T-helper 2 cell treated with Interferon-gamma antibody and Interleukin-4, amounts not matched to agents 5 μg/mL and 100 μg/mL, for 36 hours (primary cell): ENCODE measurements at places on chromosomes 12 and 14.

DNA sequence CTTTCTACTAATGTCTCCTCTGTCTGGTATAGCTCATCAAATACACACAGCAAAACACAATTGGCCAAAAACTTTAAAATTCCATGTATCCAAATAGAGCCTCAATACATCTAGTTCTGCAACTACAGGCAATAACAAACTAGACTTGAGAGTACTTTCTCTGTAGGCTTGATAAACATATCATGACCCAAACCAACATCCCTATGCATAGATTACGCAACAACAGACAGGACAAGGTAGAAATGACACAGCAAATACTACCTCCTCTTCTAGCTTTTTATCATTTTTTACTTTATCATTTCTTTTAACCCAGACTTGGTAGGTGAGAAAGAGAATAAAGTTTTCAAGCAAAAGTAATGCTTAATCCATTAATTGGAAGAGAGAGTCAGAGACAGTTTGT lies 41.8 kb downstream of the EML5 start:
- DNase-seq: no peak

DNA sequence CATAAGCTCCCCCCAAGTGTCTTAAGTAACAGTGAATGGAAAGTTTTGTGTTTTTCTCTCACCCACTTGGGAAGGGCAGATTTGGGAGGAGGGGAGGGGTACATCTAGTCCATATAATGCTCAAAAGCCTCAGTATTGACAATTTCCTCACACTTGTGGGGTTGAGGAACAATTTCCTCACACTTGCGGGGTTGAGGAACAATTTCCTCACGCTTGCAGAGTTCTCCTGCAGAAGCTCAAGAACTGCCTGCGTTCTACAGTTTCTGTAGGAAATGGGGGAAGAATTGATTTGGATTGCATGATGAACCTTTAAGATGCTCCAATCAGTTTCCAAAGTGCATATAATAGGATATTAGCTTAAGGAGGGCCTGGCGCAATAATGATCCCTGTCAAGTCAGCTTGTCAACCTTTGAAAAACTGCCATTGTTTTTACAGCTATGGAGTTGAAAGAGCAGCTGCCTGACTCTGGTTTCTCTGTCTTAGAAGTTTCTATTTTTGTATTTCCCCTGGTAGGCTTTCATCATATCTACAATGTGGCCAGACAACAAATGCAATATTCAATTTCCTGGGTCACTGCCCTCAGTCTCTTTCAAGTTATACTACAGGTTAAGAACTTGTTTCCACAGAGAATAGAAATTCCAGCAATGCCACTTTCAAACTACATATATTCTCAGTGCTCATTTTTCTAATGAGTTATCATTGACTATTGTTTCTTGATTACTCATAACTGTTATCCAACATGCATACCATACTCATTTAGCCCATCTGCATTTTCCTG lies 66.5 kb downstream of the PLEKHG7 start:
- DNase-seq: no peak

DNA sequence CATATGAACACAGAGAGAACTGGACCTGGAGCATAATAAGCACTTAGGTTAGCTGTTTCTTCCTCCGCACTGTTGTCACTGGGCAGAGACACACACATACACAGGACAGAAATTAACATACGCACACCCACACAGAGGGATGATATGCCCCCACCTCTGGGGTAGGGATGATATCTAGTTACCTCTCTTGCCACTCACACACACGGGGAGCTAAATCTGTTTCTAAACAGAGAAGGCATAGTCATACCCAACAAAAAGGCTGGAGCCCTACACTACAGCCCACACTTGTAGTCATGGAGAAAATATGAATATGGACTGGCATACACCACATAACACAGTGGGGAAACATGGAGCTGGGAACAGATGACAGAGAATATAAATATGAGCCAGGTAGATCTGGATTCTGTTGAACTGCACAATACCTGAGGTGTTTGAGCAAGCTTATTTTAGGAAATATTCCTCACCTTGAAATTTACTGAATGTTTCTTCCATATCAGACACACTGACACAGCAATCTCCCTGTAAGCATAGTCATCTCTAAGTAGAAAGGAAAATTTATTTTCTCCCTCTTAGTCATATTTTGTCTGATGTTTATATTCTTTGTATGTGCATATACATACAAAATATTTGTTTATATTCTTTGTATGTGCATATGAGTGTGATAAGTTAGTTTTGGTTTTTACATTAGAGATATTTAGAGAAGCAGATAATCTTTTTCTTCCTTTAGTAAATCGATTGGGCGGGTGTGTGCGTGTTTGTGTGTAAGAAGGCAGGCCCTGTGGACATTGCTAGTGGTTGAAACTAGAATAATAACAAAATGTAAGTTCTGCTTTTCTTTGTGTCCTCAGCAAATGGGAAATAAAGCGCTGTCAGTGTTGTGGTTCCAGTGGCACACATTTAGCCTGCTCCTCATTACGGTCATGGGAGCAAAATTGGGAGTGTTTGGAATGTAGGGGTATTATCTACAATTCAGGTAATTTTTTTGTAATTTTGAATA lies 20.9 kb upstream of the SCFD1 start:
- DNase-seq: no peak

- no peak for DNase-seq
Observed at GRCh38 chr14:67583711-67584644, 16.1 kb downstream of the PIGH start.

DNA sequence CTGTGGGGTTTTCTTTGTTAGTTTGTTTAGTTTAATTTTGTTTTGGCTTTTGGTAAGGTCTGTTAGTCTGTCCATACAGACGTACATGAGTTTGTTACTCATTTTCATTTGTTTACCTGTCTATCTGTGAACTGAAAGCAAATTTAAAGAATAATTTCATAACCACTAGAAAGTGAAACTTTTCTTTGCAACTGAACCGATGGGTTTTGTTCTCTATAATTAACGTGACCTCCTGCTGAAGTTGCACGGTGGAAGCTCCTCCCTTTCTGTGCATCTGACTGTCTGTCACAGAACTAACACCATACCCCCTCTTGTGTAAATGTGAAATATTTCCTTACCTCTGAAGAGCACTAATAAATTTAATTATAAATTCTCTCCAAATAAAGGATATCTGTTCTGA lies 595.5 kb downstream of the GALC start:
- DNase-seq: no peak

DNA sequence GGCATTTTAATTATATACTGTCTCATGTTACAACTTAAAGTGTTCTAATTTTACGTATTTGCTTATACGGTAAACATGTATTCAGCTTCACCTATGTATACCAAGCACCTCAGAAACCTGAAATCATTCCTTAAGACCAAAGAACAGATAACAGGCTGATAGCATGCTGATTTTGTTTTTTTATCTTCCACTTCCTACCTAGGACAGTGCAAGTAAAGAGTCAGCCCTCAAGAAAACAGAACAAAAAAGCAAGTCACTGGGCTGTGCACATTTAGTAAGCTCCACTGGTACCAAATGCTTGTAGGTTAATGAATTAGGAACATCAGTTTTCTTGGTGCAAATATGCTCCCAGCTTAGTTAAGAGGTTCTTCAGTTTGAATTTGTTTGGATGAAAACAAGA lies 611.3 kb downstream of the VRK1 start:
- no peak for DNase-seq

DNA sequence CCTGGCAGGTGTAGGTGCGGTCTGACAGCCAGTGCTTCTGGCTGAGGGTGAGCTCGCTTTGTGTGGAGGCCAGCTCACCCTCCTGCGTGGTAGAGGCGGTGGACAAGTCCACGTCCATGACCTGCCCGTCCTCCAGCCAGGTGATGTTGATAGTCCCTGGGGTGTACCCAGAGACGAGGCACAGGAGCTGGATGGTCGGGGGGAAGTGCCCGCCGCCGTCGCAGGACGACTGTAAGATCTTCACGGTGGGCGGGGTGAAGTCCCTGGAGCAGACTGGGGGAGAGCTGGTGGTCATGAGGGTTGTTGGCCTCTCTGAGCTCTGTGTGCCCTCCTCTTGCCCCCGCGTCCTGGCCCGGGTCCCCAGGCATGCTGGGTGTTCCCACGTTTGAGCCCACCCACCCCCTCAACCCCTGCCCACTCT lies 74.6 kb downstream of the TMEM121 start:
- DNase-seq: no peak

- DNase-seq: no peak
Observed at GRCh38 chr14:68928770-68929550, 50.1 kb downstream of the ACTN1 start.

DNA sequence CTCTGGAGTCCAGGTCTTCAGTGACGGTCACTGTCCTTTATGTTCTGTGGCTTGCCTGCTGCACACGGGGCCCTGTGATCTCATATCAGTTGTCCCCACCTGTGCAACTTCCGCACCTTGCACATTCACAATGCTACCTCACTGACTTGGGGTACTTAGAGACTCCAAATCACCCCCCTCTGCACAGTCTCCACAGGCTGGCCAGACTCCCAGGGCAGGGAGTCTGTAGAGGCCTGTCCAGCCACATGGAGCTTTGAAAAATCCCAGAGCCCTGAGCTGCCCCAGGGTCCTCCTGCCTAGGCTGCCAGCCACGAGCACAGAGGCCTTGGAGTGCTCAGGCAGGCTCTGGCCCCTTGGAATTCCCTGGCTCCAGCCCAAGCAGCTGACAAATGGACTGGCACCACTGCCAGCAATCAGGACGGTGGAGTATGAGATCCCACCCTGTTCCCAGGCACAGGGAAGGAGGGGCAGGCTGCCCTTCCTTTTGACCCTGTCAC lies 26.4 kb downstream of the CMKLR1 start:
- no peak for DNase-seq

DNA sequence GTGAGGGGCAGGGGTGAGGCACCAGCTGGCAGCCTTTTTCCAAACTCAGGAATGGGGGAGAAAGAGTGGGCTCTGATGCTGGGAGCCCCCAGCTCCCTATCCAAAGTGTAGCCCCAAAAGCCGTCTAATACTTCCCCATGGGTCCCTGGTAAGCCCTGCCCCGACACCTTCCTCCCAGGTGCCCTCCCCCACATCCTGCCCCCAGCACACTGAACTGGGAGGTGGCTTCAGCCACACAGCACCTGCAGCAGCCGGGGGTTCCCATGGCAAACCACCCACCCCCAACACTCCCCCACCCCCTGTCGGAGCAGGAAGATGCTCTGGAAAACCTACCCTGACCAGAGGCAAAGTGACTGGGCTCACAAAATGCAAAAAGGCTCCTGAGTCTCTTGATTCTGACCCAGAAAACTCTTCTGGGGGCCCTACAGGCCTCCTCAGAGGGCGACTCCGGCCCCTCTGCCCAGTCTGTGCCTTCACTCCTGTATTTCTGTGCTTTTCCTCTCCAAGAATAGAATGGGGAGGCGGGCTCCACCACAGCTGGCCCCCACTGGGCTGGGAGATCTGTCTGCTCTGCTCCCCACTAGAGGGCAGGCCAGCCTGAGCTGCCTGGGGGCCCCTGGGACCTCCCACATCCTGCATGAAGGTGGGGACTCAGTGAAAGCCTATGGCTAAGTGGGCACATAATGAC lies 81.6 kb downstream of the ITPK1 start:
- no peak for DNase-seq

DNA sequence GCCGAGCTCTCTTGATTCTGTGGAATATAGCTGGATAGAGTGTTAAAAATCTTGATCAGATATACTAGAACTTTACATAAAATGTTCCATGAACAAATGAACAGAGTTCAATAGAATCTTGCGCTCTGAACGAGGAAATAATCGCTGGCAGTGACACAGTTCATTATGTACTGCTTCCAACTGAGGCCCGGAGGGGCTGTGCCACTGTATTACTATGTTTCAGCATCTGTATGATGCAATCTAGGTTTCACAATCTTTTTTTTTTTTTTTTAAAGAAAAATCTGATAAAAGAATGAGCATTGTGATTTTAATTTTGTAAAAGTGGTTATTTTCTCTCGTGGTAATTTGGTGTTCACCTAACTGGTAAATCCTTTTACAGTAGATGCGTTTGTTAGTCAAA lies 77.2 kb downstream of the FERMT2 start:
- DNase-seq: no peak

DNA sequence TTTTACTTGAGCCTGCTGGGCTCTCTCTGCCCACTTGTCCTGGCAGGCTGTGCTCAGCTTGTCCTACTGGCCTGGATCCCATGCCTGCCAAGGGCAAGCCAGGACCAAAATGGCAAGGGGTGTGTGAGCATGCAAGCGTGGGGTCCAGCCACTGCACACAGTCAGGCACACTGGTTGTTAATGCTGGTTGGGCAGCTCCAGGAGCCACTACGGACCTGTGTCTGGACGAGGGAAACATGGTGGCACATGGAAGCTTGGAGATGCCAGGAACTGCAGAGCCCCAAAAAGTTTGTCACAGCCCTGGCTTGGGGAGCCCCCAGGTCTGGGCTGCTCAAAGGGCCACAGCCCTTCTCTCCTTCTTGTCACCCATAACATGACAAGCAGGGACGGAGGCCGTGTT lies 83.8 kb downstream of the ACSS3 start:
- no peak for DNase-seq

GRCh38 chr14:76647697-76648298 lies 113.5 kb upstream of the VASH1 start:
- no peak for DNase-seq

DNA sequence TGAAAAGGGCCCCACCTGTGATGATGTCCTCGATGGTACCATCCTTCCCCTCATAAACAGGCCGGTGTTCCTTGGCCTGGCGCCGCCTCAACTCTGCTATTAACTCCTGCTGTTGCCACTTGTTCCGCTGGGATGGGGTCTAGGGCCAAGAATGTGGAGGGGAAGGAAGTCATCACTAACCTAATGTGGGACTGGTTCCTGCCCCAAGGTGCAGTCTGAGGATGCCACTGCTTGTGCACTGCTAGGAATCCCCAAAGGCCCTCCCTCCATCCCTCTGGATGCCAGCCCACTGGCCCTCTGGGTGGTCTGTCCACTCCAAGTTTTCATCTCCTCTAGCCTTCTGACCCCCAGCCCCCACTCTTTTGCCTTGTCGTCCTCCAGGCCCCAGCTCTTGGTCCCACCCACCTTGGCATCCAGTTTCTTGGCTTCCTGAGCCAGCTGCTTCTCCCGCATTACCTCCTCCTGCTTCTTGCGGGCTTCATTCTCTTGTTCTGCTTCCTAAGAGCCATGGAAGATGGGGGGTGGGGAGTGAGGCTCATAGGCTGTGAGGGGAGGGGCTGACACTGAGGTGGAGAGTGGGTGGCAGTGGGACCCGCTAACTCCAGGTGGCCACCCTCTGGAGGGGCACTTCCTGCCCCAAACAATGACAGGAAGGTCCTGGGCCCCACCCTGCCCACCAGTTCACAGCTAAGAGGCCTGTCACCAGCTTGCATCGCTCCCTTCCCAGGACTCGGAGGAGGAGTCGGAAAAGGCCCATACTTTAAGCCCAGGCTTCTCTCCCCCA lies 23.7 kb downstream of the PRPF40B start:
- DNase-seq: no peak

- no peak for DNase-seq
Observed at GRCh38 chr12:29957835-29958234, 174.1 kb upstream of the TMTC1 start.

DNA sequence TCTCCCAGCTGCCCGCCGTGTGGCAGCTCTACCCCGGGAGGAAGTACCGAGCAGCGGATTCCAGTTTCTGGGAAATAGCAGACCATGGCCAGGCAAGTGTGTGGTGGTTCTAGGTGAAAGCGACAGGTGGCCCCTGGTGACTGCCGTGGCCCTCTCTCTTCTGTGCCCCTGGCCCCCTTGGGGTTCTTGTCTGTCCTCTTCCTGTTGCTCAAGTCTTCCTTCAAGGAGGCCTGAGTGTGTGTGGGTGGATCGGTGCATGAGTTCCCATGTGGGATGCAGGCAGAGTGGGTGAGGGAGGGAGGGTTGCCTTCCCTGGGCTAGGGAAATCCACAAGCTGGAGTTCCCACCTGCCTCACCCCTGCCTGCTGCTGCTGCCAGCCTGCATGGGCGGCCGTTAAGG lies 4.6 kb downstream of the TCL1B start:
- no peak for DNase-seq

GRCh38 chr14:70525691-70526090 lies 9.1 kb downstream of the ADAM20 start:
- no peak for DNase-seq

GRCh38 chr12:97940105-97940504 lies 477.5 kb downstream of the RMST start:
- DNase-seq: no peak
